ENCODE measurements at places on chromosomes 12 and 14. TPM values are rescaled to one million over a fixed set of nuclear protein-coding genes. Genes with fewer than 3 reads are reported as not detected.

Gene VDR
- total RNA-seq: 191 TPM

Gene TSHR
- total RNA-seq: 0.48 TPM

Gene RTL1
- not detected for total RNA-seq

- DNase-seq: peak; percentile 60
Measured at GRCh38 chr12:49946086-49946485, 4.5 kb upstream of the AQP2 start.

- no peak for DNase-seq
Measured at GRCh38 chr14:96351986-96352385, 11.2 kb downstream of the ATG2B start.

DNA sequence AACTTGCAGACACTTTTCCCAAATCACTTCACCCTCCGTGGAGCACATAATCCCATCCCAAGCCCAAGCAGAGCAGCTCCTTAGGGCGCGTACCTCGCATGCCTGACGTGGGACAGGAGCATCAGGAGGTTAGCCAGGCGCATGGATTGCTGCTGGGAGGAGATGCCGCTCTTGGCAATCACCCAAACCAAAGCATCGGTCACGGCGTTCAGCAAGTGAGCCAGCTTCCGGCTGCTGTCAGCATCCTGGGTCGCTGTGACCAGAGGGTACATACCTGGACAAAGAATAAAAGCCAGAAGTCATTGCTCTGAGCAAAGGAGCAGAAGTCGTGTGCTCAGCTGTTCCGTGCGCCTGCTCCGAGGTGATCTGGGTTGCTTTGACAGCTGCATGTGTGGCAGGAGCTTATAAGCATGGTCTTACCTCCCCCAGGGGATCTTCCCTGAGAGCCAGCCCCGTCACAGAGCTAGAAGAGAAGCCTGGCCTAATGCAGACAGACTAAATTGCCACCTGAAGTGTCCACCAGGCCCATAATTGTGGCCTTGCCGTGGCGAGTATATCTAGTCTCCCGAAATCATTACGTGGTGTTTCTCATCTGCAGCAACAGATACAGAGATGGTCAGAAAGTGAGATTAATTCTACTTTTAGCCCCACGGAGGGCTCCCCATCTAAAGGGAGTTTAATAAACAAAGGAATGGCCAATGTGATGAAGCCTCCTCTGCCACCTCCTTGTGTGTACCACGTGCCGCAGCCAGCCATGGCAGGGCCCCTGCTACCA lies 59.1 kb downstream of the ESR2 start:
- peak; percentile 37 for DNase-seq

Gene OR6S1
- not detected for total RNA-seq

Gene FAM222A
- 1.8 TPM for total RNA-seq

Gene KLRK1
- 4.9 TPM for total RNA-seq

Gene POU6F1
- total RNA-seq: 6.5 TPM
